ENCODE measurements at places on chromosomes 1 and 21.
A peak's percentile ranks its signal among the peaks of the same experiment; 100 is the strongest.

GRCh38 chr1:160795951-160796383 lies at the start of gene LY9:
TSS of gene LY9 (plus strand) at chr1:160796174. CDS start at chr1:160796188, 14 bp downstream.
- DNase-seq: peak; percentile 80

DNA sequence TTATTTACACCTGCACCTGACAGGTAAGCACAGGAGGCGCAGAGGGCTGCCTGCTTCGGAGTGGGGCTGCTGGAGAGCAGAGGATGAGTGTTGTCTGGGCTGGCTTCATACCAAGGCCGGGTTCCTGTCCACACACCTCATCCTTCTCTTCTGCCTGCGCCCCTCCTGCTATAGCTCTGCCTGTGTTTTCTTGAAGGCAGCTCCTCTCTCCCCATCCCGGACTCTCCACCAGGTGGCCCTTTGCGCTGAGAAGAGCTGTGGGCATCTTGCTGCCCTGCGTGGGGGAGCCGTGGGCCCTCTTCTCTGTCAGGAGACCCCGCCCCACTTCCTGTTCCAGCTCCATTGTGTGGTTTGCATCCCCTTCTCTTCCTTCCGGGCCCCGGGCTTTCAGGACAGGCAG lies 35.0 kb downstream of the ARHGEF10L start:
- no peak for DNase-seq

- no peak for DNase-seq
Measured at GRCh38 chr21:27756191-27756590, 789.3 kb upstream of the ADAMTS5 start.

- no peak for DNase-seq
Measured at GRCh38 chr1:72336776-72337175, 54.4 kb upstream of the NEGR1 start.

- DNase-seq: no peak
Measured at GRCh38 chr1:194033646-194034045, 847.2 kb upstream of the B3GALT2 start.
